NT2/D1 (cell line): ENCODE measurements at places on chromosomes 4 and X.

- no peak for DNase-seq
Measured at GRCh38 chr4:6324999-6325787, 55.5 kb downstream of the WFS1 start.

GRCh38 chrX:131729295-131729694 is 185.4 kb downstream of the OR13H1 start:
- no peak for DNase-seq

DNA sequence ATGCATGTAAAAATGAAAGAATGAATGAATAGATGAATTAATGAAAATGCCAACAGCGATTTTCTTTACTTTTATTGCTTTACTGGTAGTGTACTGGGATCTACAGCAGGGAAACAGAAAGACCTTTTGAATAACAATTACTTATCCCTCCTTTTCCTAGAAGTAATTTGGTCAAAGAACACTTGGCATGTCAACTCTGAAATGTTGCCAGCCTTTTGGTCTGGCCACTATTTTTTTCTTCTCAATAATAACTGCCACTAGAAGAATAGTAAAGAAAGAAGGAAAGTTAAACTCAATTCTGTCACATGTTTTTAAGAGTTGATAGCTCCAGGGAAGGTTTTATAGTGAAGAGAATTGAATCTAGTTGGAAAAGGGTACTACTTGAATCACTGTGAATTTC is 52.9 kb downstream of the EPHA5 start:
- no peak for DNase-seq

DNA sequence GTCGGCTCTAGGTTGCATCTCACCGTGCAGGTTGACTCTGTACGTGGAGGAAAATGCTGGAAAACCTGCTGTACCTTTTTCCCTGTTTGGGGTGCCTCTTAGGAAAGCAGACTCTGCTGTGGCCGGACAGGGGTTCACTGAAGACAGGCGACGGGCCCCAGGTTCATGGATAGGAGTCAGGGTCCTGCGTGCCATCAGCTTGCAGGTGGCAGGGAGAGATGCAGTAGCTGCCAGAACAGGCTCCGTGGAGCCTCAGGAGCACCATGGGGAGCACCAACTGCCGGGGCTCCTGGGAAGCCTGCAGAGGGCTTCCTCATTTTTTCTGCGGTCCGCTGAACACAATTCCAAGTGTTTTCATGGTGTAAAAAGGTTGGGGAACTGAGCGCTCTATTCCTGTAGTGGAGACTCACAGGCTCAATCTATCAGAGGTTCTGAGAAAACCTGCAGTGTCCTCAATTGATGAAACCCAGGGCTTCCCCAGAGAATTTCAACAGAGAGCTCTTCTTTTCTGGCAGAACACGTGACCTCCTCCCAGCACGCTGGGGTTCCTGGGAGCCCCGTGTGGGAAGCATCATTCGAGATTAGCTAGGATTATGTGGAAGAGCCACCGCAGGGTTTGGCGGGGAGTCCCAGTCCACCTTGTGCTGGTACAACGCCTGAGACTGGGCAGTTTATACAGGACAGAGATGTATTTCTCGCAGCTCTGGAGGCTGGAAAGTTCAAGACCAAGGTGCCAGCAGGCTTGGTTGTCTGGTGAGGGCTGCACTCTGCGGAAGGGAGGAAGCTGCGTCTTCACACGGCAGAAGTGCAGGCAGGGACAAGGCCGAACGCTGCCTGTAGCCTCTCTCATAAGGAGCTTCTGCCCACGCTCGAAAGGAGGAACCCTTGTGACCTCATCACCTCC is 1.6 kb downstream of the HTRA3 start:
- no peak for DNase-seq

DNA sequence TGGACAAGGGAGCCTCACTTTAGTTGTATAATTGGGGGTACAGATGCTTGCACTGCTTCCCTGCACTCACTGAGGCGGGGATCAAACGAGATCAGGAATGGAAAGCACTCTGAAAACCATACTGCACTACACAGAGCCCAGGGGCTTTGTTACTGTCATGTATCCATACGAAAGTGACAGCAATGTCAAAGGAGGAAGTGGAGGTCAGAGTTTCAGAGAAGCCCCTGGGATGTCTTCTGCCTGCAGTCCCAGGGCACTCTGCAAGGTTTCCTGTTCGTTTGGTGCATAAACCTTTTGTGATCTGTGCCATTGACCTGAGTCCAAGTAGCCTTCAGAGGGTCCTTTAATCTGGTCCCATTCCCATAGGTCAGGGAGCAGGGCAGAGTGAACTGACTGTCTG is 31.2 kb downstream of the RNF175 start:
- DNase-seq: no peak

- no peak for DNase-seq
Measured at GRCh38 chrX:110004215-110004614, 1.3 kb downstream of the TMEM164 start.

DNA sequence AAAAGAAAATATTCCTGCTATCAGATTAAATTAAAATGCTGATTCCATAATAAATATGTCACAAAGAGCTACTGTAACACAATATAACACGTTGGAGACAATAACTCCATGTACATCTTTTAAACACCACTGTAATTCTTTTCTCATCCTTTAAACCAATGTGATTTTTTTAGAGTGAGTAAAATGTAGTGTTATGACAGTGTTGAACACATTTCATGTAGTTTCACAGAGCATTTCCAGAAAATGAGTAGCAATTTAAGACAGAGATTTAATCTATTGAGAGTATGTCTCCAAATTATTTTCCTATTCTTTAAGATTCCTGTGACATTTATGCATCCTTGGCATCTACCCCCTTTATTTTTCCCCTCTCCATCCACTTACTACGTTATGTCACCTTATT is 17.1 kb upstream of the PRRG1 start:
- no peak for DNase-seq

DNA sequence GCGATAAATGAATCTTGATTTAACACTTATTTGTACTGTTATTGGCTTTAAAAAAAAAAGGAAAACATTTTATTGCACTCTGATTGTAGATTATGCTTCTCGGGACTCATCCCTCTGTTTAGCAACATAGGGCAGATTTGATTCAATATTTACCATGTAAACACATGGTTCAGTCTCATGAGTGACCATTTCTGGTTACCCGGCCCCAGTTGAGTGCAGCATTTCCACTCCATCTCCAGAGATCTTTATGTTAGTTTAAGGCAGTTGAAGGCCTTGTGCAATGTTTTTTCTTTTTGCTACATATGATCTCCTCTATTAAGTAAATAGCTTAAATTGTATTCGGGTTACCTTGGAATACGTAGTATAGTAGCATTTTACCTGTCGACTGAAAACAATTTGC is 143.3 kb upstream of the RPS6KA3 start:
- DNase-seq: no peak

DNA sequence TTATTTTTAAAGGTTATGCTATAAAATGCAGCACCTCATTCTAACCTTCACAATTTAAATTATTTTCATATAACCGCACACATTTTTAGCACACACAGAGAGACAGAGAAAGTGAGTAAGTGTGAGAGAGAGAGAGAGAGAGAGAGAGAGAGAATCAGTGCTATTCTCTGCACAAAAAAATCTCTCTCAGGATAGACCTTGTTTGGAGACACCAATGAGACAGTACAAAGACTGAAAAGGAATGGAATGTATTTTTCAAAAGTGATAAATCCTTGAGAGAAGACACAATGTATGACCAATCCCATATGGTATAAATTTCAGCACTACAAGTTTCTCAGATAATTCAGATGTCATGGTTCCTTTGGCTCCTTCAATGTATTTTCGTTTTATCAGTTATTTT is 132.1 kb upstream of the PCDH18 start:
- no peak for DNase-seq

GRCh38 chr4:152663203-152664066 is 16.4 kb downstream of the TMEM154 start:
- no peak for DNase-seq

DNA sequence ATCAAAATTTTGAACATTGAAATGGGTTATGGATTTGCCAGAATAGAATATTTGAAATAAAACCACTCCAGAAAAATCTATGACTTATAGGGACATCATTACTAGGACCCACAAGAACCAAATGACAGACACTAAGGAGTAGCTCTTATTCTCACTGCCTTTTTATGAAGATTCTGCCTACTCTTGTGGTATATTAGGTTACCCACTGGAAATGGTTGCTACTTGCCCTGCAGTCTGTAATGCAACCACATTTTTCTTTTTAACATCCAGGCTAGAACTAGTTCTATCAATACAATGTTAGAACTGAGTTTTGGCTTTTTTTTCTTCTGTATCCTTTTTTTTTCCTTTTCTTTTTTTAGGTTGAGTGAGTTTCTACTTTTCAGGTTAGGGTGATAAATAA is 158.9 kb downstream of the PPP1R2C start:
- no peak for DNase-seq

GRCh38 chr4:173713026-173713425 is 183.0 kb upstream of the HAND2 start:
- DNase-seq: no peak

- no peak for DNase-seq
Measured at GRCh38 chr4:15436513-15436912, 8.7 kb downstream of the C1QTNF7 start.

GRCh38 chr4:186666750-186667149 is 56.9 kb downstream of the FAT1 start:
- DNase-seq: no peak

DNA sequence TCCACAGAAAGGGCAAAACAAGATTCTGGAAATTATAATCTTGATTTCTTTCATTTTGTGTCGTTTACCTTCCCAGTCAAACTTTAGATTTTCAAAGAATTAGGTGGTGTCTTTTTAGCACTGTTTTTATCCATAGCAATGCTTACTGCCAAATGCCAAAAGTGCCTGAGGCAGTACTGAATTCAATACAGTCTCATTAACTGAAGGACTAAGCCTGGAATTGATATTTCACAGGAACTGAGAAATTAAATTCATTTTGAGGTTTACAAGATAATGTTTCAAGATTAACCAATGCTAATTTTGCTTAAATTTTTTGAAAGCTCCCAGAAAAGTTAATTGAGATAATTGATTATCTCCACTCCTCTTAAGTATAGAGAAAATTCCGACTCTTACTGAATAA is 68.8 kb upstream of the ARHGAP24 start:
- DNase-seq: no peak

DNA sequence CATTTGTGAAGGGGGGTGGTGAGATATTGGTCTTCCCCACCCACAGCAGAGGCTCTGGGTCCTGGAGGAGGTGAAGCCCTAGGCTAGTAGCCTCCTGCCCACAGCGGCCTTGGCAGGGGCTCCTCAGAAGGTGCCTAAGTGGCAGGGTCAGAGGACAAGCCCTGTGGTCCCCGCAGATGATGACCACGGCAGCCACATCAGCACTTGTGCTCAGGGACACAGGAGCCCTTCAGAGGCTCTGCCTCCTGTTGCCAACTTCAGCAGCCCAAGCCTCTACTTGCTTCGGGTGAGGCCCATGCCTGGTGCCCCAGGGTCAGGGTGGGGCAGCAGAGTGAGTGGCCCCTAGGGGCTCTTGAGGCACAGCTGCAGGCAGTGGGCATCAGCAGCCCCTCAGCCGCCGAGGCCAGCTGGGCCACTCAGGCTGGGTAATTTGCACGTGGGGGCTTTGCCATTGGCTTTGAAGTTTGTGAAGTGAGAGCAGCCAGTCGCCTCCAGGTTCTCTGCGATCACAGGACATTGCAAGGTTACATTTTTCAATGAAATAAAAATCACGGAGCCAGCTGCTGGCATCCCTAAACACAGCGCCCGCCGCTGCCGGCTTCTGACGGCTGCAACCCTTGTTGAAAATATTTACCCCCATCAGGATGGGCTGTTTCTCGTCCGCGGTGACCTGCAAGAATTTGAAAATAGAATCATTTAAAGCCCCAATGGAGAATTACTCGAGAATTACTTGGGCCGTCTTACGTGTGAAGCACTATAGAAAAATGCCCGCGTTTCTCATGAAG is 108.5 kb downstream of the HMX1 start:
- DNase-seq: no peak

DNA sequence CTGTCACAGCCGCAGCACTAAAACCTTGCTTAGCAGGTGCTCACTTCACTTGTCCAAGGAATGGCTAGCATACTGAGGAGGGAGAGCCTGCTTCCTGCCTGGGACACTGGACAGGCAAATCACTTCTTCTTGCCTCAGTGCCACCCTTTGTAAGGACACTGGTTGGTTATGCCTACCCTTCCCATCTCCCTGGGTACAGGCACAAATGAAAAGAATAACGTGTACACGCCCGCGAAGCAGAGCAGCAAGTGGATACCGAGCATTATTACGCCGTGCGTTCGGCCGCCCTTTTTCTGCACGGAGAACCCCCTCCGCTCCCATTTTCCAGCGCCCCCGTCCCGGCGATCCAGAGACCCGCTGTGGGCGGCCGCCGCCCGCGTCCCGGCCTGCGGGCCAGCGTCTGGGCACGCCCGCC is 338 bp upstream of the KLHL2 start:
- DNase-seq: no peak

GRCh38 chrX:106220177-106220576 is 52.1 kb downstream of the PWWP3B start:
- DNase-seq: no peak

- no peak for DNase-seq
Measured at GRCh38 chr4:155017426-155017825, 191.0 kb upstream of the NPY2R start.

DNA sequence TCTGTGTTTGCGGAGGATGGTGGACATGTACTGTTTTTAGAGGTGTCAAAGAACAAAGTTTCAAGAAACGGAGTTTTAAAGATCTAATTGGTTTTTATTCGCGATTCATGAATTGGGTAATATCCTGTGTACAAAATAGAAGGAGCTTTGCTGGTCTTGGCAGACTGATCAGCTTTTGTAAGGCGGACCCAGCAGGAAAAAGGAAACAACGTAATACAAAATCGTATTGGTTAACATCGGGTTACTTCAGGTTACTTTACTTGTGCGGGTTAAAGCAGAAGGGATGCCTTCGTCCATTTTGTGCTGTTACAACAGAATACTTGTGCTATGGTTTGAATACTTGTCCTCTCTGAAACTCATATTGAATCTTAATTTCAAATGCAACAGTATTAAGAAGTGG is 11.4 kb upstream of the NYX start:
- DNase-seq: no peak

DNA sequence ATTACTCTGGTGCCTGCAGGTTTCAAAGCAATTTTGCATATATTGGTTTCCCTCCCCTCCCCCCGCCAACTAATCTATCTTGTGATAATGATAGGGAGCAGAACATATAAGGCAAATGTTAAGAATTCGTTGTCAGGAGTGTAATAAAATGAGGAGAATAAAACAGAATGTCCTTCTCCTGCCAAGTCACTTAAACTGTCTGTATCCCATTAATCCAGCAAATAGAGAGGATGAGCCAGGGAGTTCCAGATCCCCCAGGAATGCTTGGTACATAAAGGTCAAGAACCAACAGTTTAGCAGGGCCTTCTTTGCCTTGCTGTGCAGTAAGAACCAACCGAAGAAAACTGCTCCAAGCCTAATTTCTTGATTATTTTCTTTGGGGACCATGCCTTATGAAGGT is 141.4 kb downstream of the AMELX start:
- DNase-seq: no peak
